ENCODE measurements at places on chromosomes 11 and 22.

GRCh38 chr11:44300844-44301563, 8.9 kb downstream of the ALX4 start:
- DNase-seq: peak; percentile 49

DNA sequence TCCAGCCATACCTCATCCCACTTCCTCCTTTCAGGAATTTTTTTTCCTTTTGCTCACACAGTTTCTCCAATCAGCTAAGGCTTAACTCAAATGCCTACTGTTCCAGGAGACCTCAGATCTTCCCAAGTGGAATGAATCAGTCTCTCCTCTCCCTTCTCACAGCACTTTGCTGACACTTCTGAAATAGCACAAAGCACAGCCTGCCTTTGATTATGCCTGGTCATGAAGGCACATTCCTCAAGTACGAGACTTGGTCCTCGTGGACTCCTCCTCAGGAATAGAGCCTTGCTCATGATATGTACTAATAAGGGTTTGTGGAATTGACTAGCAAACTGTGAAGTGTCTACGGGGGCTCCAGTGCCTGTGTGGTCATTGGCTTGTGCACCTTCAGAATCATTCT, 176.7 kb upstream of the TENM4 start:
- peak; percentile 21 for DNase-seq

DNA sequence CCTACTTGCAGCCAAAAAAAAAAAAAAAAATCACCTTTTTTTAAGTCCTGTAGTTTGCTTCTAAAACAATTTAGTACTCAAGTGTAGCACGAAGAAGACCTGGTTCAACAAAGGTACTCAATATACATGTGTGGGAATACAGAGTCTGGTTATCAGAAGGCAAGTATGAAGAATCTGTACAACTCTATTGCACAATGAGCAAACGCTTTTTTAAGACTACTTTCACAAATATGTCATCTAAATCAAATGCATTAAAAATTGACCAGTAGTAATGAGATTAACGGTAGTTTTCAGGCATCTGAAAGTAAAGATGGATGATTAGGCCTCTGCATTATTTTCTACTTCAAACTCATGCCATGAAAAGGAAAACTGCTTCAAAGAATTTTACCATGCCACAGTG, 9.5 kb downstream of the CHORDC1 start:
- no peak for DNase-seq

GRCh38 chr11:10208131-10208575, 85.9 kb downstream of the SBF2 start:
- peak; percentile 53 for DNase-seq

DNA sequence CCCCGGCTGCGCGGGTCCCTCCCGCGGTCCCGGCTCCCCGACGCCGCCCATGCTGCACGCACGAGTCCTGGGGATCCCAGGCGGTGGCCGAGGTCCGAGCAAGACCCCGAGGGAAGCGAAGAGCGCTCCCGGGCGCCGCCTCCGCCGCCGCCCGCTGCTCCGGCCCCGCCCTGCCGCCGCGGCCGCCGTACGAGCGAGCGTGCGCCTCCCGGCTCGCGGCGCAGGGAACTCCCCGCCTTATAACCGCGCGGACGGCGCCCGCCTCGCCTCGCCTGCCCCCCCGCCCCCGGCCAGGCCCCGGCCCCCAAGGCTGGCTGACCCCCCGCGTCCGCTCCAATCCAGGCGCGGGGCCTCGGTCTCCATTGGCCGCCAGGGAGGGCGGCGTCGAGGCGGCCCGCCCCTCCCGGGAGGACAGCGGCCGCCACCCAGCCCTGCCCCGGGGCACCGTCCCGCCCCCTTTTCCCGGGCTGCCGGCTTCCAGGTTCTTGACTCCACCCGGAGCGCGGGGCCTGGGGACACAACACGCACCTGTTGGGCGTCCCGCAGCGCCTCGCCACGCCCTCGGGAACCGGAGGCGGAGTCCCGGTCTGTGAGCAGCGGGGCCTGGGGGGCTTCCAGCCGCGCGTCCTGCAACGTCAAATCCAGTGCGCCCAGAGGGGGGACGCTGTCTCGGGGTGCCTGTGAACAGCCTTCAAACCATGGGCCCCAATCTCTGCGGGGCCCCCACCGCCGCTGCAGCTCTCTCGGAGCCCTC, at the start of gene FADS3:
Gene FADS3 (minus strand): TSS at position 215 of the 754 bp plus-strand sequence. CDS start 164 bp downstream, at position 51.
- DNase-seq: peak; percentile 76

- peak; percentile 24 for DNase-seq
Measured at GRCh38 chr11:72807021-72807693, 7.1 kb upstream of the ATG16L2 start.

DNA sequence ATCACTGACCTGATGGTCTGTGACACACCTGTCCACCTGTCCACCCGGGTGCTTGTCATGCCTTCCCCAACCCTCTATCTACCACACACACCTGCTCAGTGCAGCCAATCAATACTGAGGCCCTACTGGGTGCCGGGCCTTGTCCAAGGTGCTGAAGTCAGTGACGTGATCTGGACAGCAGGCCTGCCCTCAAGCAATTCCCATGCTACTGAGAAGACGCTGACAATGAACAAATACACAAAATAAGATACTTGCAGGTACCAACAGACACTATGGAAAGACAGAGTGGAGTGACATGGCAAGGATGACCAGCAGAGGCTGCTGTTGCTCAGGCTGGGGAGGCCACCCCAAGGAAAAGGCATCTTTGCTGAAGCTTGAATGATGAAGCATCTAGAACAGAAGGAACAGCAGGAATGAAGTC, 21.2 kb downstream of the PLAAT3 start:
- DNase-seq: peak; percentile 24

- no peak for DNase-seq
Measured at GRCh38 chr11:41413843-41414242, 45.6 kb downstream of the LRRC4C start.

GRCh38 chr11:46293641-46294103, 16.2 kb downstream of the CREB3L1 start:
- DNase-seq: peak; percentile 96

GRCh38 chr11:65456418-65456817, 33.8 kb downstream of the NEAT1 start:
- no peak for DNase-seq

- DNase-seq: no peak
Measured at GRCh38 chr11:119030029-119030328, 698 bp downstream of the SLC37A4 start.

DNA sequence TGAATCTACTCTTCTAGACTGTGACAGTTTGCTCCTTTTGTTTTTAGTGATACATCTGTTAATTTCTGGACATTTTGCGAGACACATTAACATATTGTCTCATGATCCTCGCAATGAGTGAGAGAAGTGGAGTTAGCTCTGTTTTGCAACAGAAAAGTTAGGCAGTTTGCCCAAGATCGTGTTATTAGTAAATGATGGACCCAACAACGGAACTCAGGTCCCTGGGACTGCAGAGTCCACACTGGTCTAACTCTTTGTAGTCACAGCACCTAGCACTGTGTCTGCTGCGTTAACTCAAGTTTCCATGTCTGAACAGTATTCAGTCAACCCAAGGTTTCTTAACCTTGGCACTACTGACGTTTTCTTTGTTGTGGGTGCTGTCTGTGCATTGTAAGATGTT, 3.2 kb downstream of the DEPDC7 start:
- DNase-seq: no peak

GRCh38 chr11:66279092-66279734, 1.2 kb downstream of the CNIH2 start:
- no peak for DNase-seq

DNA sequence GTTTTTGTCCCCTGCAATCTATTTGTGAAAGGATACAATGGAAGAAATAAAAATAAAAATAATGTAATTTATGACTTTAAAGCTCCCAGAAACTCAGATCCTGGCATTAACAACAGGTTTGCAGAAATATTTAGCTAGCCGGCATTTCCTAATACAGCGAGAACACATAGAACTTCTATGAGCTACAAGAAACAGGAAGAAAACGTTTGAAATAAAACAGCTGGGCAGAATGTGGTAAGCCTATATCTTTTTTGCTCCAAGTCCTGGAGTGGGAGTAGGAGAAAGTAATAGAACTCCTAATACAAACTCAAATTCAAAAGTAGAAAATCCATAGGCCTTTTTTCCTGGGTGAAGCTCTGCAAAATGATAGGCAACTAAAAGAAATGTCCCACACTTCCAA, 29.6 kb upstream of the FIBIN start:
- no peak for DNase-seq

DNA sequence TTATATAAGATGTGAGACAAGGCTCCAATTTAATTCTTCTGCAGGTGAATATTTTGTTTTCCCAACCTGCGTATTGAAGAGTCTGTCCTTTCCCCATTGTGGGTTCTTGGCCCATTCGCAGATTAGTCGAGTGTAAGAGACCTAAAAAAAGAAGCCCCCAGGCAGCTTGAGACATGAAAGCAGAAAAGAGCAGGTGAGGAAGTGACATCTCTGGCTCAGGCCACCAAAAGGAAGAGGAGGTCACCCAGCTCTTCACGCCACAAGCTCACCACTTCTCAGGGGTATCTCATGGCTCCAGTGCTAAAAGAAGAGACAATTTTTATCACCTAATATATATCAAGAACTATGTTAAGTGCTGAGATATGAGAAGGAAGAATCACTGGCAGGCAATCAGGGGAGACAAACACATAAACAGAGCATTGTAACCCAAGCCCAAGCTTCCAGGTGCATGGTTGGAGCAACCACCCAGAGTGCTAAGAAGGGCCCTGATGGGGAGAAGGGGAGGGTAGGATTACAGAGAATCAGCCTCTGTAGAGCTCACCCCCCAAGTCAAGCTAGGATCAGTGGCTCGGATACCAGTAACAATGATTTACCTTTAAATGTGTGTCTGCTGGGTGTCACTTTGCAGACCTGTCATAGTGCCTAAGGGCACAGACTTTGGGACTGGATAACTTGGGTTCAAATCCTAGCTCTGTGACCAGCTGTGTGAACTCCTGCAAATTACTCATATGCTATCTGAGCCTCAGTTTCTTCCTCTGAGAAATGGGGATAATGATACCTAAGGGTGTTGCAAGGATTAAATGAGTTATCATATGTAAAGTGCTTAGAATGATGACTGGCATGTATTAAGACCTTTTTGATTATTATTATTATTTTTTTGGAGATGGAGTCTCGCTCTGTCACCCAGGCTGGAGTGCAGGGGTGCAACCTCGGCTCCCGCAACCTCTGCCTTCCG, 39.2 kb downstream of the MCHR1 start:
- no peak for DNase-seq

DNA sequence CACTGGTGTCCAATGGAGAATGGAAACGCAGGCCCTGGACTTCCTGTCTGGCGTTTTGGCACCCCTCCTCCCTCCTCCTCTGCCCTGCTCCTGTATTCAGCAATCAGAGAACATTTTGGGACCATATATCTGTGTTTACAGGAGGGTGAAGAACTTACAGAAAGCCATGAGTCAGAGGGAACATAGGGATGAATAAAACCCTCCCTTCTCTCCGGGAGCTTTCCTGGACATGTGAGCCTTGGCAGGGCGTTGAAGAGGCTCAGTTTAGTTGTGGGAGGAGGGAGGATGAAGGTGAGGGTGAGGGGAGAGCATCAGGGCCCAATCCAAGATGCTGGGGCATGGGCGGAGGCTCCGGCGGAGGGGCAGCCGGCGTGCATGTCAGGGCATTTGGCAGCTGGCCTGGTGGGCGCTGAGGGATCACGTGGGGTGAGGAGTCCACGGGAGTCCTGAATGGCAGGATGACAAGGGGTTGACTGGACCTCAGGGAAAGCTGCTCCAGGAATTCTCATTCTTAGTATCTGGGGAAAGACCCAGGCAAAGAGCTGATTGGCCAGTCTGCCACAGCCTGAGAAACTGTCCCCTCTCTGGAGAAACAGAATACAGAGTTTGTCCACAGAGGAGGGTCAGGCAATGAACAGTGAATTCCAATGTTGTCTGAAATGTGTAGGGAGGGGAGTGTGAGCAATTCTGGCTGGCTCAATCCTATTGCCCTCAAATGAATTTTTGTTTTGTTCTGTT, 28.9 kb downstream of the MICAL2 start:
- DNase-seq: peak; percentile 70

DNA sequence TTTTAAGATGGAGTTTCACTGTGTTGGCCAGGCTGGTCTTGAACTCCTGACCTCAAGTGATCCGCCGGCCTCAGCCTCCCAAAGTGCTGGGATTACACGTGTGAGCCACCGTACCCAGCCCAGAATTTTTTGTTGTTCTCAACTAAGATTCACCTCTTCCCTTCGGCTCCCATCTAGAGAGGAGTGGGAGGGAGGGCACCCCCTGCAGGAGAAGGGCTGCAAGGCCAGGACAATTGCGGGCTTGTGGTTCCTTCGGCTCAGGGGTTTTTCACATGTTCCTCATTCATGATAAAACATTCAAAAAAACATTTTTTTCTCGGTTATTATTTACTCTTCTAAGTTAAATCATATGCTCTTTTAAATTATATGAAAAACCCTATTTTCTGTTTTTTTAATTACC, 201.1 kb upstream of the LRRC4C start:
- no peak for DNase-seq

DNA sequence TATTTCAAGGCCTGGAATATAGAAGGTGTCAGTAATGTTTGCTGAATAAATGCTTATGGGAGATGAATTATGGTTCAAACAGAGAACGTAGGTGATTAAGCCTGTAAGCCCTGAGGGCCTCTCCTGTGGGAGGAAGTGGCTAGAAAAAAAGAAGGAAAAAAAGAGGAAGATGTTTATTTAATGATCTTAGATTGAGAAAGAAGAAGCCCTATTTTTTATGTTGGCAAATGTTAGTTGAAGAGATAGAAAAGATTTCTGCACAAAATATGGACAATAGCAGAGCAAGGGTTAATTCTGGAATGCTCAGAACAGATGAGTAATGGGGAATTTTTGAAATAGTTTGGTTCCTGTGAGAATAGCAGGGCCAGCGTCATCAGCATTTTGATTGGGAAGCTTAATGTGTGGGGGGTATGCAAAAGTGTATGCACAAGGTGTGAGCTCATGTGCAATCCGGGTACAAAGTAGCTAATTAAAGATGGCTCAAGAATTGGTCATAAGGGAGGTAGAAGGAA, 95.7 kb downstream of the TEAD1 start:
- DNase-seq: peak; percentile 91

- DNase-seq: no peak
Measured at GRCh38 chr11:71091506-71092265, 160.7 kb downstream of the SHANK2 start.

DNA sequence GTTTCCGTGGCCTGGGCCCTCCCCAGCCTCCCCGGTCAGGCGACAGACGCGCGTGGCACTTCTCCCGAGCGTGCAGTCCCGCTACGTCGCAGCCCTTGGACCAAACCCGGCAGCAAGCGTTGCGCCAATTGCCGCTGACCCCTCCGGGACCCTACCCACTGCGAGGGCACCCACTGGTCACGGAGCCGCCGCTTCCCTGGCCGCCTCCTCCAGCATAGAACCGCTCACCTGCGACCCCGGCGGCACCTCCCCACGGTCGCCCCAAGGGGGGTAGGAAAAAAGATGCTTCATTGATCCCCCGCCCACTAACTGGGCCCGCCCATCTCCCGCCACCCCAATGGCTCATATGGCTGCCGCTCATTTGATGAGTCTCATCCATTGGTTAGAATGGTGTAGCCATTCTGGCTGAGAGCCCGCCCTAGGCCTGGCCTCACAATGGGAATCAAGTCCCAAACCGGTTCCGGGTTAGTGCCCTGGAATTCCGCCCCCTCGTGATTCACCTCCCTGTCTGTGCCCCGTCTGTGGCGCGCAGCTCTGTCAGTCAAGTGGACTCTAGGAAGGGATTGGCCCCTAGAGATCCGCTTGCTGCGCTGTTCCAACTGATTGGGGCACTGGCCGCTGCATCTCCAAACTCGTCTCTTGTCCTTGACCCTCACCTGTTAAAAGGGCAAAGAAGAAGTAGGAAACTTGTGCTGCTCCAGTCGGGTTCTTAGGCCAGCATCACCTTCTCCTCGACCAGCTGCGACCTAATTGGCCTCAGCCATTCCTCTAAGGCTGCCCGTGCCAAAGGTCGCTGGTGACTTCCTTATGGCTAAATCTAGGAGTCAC, at the start of gene MSANTD4:
Gene MSANTD4 (minus strand): TSS at position 274 of the 828 bp plus-strand sequence. CDS start 11,323 bp downstream, outside the sequence.
- DNase-seq: peak; percentile 100

GRCh38 chr11:84969103-84969502, 658.0 kb downstream of the DLG2 start:
- peak; percentile 90 for DNase-seq

Measured in fibroblast of upper back skin (primary cell).